ENCODE measurements at places on chromosomes 5 and 9.
A peak's percentile ranks its signal among the peaks of the same experiment; 100 is the strongest.

DNA sequence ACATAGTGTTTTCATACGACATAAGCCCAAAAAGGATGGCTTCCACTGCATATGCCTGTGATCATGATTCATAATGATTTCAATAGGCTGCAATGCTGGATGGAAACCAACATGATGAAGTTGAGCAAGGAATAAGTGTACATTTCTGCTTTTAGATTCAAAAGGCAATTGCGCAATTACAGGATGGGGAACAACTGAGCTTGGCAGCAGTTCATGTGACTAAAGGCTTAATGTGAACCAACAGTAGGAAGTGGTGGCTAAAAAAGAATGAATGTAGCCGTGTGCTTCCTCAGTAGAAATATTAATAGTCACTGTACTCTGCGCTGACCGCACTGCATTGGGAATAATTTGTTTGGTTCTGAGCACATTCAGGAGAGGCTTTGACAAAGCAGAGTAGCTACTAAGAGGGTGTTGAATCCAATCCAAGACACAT lies 51.2 kb downstream of the SLC1A3 start:
- no peak for DNase-seq

DNA sequence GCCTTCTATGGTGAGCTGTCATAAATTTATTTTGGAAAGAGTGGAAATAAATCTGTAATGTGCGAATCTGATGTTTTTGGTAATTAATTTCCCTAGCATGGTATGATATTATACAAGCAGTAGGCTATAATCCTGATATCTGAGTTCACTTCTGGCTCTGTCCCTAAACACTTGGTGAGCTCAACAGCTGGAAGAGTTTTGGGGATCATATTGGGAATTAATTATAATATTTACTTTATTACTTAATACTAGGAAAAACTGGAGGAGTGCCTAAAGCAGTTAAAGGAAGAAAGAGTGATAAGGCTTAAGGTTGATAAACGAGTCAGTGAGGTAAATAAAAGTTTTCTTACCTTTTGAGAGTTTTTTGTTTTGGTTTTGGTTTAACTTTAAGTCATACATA lies 26.8 kb downstream of the CEP78 start:
- DNase-seq = no peak

DNA sequence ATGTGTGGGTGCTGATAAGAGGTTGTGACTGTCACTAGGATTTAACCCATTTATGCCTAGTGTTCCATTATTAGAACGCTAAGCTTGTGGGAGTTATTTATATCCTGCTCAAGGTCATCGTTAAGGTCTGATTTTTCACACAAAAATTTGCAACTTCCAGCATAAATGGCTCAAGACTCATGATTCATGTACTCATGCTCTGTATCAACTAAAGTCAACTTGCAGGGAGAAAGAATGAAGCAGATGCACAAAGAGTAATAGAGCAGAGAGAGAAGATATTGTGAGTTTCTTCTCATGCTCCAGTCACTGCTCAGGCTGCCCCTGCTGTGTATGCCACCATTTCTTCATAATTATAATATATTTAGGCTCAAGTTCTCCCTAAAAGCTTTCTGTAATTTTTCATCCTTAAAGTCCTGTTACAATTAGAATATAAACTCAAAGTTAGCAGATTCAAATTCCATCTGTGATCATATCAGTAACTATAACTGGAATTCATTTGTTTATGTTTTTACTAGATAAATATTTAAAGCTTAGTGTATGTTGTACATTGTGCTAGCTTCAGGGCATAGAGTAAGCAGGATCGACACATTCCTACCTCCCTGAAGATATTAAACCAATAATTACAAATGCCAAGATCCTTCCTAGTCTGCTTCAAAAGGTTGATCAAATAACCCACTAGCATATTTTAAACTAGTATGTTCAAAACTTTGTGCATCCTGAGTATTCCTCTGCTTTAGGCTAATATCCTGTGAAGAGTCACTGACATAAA lies 136.7 kb downstream of the NUDT12 start:
- DNase-seq = no peak

- DNase-seq = no peak
These were observed 996.1 kb upstream of the COX7C start for GRCh38 chr5:85621668-85622067.

DNA sequence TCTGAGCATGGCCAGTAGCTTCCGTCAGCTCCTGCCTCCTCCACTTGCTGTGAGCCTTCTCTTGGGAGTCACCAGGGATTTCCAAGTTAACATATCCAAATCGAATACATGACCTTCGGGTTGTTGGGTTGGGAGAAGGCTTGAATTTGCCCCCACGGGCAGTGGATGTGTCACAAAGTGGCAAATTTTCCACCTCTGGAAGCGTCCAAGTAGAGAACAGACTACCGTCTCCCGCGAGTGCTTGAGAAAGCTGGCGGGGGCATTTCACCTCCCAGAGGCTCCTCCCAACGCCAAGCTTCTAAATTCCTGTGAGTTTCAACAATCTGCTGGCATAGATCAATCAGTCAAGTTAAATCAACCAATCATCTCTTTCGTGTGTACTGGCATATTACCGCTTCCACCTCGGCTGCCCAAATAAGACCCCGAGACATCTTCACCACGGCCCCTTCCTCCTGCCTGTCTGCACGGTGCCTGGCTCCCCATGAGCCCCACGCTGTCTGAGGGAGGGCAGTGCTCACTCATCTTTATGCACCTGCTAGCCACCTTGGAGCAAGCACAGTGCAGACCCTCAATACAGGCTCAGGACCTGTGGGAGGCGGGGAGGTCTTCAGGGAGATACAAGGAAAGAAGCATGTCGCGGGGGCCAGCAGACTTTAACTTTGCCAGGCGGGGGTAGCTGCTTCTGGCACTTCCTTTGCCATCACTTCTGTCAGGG lies 79.1 kb downstream of the MRPL36 start:
- no peak for DNase-seq

DNA sequence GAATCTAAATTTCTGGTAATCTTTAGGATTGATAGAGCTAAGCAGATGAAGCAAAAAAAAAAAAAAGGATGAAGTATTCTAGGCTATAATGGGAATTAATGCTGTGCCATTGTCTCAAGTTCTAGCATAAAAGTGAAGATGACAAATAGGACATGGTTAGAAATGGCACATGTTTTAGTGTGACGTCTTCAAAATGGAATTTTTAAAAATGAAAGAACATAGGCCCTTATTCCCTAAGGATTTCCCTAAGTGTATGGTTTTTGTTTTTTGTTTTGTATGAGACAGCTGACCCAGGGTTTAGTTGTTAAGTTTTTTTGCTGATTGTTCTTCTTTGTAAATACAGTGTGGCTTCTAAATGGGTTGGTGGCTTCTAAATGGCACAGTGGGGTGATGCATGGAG lies 7.1 kb downstream of the TLE4 start:
- DNase-seq = no peak

DNA sequence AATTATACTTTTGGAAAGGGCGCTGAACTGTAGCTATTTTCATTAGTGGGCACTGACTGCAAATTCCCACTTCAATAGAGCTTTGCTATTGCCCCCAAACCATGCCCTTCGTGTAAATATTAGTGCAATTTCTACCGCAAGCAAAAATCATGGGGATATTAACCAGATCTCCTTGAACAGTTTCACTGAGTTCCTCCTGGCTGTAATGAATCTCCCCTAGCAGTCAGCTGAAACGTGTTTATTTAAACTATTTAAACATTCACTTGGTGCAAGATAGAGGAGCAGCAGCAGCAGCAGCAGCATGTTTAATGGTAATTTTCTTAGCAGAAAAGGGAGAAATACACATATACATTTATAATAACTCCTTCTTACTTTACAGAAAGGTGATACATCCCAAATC lies 54.4 kb downstream of the ARRDC3 start:
- DNase-seq = no peak

- DNase-seq = no peak
These were observed 16.2 kb downstream of the GPR21 start for GRCh38 chr9:123049589-123050222.

DNA sequence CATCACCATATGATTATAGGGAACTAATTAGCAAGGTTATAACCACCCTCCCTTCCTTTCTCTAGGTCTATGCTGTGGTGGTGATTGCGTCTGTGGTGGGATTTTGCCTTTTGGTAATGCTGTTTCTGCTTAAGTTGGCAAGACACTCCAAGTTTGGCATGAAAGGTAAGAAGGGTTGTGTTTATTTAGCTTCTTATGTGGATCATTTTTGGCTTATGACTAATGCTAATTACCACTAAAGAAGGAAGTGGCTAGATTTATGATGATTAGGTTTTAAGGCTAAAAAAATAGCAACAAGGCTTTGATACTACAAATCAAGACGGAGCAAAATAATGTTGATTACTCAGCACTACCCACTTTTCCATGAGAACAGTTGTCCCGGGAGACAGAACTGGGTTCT lies 82.4 kb downstream of the NTRK2 start:
- no peak for DNase-seq

DNA sequence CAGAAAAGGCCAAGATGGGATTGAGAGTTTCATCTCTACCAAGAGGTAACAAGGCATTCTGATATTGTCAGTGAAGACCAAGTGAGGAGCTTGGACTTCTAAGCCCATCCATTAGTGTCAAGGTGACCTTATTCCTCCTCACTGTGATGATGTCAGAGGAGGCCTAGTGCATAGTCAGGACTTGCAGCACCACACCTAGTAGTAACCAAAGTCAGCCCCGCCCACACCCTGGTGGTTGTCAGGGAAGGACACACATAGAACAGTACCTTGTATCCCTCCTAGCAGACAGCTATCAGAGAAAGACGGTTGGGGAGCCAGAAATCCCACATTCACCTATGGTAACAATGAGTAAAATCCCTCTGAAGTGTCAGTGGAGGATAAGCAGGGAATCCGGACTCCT lies 111.7 kb downstream of the AP3B1 start:
- no peak for DNase-seq

DNA sequence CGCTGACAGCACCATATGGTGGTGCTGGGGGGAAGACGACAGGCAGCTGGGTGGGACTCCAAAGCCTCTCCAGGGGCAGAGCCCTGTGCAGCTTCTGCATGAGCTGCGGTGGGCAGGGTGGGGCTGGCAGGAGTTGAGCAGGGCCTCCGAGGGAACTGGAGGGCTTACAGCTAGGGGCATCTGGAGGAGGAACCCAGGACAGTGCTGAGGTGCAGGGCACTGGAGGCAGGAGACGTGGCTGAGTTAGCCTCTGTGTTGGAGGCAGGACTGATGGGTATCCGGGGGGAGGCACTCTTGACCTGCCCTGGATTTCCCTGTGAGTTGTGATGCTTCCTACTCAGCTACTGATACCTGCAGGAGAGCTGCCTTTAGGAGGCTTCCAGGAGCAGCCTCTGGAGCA lies 45.0 kb downstream of the TENT4A start:
- DNase-seq = no peak

DNA sequence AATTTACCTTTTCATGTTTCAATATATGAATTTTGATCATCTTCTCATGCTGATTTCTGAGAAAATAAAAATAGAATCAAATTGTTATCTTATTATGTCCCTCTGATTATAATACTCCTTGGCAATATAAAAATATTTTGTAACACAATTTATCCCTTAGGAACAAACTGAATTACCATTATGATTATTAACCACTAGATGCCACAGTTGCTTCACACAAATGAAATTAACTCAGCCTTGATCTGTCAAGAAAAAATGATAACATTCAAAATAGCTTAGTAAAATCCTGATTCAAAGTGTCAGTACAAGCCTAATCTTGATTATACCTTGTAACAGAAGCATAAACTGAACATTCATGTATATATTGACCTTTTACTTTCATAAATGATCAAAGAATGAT lies 4.8 kb upstream of the CHSY3 start:
- no peak for DNase-seq

DNA sequence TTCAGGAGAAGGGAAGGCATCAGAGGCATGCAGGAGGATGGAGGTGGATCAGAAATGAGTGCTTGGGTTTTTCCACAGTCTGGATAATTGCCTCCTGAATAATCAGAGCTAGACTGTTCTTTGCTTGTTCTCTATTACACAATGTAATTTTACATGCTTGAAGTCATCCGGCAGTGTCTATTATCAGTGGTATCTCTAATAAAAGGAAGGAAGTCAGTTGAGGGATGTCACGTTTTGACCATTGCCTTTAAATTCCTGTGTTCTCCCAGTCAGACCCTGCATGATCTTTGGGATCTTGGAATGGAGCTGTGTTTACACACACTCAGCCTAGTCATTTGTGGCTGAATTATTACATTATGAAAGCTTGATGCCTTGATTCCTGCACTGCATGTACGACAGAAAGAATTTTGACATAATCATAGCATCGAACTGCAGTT lies 91.0 kb downstream of the PDE8B start:
- DNase-seq = no peak

GRCh38 chr5:83846624-83847350 lies 126.1 kb upstream of the HAPLN1 start:
- DNase-seq = no peak

DNA sequence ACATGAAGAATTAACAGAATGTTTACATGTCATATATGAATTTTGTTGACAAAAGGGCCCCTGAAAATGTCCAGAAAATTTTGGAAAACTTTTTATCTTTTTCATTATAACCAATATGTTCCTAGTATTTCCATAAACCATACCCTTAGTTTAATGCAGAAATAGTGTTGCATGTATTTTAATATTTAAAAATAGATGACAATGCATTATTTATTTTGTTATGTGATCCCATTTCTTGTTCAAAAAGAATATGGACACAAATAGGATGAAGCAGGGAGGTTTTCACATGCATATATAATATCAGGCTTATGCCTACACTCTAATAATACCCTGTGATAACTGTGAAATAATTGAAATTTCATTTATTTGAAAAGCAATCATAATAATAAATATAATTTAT lies 500.5 kb downstream of the CDH18 start:
- DNase-seq = no peak

DNA sequence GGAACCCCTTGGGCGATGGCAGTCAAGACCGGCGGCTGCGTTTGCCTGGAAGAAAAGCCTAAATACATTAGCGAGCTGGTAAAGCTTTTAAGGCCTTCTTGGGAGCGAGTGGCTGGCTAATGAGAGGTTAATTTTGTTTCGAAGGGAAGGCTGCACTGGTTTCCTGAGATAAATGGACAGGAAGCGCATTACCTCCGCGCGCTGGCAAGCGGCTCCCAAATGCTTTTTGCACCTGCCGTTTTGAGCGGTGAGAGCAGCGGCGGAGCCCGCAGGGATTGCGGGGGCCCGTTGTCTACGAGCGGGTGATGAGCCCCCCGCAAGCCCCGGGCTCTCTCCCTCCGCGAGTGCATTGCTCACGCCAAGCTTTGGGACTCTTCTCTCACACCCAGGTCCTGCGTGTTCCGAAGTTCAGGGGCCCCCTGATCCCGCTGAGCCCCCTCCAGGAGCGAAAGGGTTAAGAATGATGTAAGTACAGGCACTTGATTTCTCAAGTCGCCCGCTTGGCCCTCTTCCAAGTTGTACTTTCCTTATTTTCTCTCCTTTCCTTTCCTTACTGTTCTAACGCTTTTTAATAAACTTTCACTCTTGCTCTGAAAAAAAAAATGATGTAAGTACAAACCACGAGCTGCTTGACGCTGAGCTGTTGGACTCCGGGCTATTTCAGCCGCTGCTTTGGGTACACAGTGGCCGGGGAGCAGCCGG lies 3.1 kb upstream of the RGMB start:
- DNase-seq = peak; percentile 30

GRCh38 chr9:98216391-98216790 lies 24.0 kb upstream of the CORO2A start:
- DNase-seq = no peak

- no peak for DNase-seq
These were observed 2.3 kb upstream of the EFNA5 start for GRCh38 chr5:107673039-107673367.
